ENCODE measurements at places on chromosomes 6 and 20.

DNA sequence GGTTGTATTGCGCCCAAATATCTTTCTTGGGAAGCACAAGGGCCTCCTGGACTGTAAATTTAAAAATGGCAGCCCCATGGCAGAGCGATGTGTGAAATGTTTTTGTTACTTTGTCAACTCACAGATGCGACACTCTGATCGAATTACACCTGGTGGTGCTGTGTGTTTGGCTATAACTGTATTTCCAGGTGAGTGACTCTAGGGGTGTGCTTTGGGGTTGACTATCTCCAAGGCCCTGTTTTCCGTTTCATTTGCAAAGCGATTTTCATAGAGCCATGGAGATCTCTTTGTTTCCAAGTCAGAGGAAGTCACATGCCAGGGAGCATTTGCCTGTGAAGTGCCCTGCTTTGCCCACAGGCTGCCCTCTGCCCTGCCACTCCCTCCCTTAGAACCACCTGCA, 93.5 kb downstream of the CDC5L start:
- DNase-seq = no peak

GRCh38 chr6:115219645-115220044, 841.0 kb downstream of the FRK start:
- no peak for DNase-seq

- no peak for DNase-seq
Observed at GRCh38 chr6:139418481-139419132, 44.2 kb upstream of the CITED2 start.

DNA sequence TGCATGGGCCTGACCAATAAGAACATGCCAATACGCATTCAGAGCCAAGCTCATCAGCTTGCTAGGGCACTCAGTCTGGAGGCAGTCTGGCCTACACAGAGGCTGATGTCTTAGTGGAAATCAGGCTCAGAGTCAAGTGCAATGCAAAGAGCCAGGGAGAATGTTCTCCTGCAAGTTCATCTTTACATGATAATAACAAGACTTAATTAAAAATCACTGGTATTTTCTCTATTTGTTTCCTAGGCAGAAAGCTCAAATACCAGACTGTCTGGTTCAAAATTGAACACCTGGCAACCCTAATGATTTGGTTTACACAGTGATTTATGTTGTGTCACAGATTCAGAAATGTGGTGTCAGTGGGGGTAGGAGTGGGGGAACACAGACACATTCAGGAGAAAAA, 689.3 kb upstream of the FLRT3 start:
- no peak for DNase-seq

GRCh38 chr6:35589201-35589739, 76.6 kb upstream of the TULP1 start:
- DNase-seq = no peak

DNA sequence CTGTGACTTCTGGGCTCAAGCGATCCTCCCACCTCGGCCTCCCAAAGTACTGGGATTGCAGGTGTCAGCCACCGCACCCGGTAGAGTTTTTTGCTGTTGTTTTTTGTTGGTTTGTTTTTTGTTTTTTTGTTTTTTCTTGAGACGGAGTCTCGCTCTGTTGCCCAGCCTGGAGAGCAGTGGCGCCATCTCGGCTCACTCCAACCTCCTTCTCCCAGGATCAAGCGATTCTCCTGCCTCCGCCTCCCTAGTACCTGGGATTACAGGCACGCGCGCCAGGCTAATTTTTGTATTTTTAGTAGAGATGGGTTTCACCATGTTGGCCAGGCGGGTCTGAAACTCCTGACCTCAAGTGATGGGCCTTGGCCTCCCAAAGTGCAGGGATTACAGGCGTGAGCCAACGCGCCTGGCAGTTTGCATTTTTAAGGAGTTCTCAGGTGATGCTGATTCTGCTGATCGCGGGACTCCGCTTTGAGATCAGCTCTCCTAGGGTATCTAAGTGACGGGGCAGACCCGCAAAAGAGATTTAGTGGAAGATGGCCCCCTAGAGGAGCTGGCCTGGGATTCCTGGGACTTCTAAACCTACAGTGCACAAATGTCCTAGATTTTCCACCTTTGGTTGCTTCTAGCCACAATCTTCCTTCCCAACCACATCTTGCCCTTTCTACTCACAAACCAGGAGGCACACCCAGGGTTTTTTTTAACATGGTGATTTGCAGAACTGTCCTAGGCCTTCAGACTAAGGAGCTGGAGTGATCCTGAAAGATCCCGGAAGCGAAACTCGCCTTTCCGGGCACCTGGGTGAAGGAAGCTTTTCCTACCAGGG, 45.2 kb downstream of the DPPA5 start:
- no peak for DNase-seq

GRCh38 chr6:142452993-142453392, 151.2 kb downstream of the ADGRG6 start:
- no peak for DNase-seq

GRCh38 chr20:58471193-58472164, 43.7 kb downstream of the APCDD1L start:
- no peak for DNase-seq

GRCh38 chr20:63337786-63338420, 23.2 kb downstream of the CHRNA4 start:
- no peak for DNase-seq

- DNase-seq = no peak
Observed at GRCh38 chr6:141726248-141726647, 406.5 kb upstream of the GJE1 start.

GRCh38 chr6:162671580-162672165, 55.9 kb downstream of the PRKN start:
- DNase-seq = no peak

- DNase-seq = no peak
Observed at GRCh38 chr6:53038596-53038995, 26.6 kb upstream of the FBXO9 start.

DNA sequence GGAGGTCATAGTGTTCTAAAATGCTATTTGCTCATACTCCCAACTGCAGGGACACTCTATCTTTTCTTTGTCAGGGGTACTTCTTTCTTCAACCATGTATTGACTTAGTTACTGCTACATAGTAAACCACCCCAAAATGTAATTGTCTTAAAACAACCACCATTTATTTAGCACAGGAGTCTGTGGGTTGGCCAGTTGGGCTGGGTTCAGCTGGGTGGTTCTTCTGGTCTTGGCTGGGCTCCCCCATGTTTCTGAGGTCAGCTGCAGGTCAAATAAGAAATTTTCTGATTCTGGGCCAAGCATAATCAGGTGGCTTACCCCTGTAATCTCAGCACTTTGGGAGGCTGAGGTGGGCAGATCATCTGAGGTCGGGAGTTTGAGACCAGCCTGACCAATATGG, 220.0 kb upstream of the BTBD3 start:
- no peak for DNase-seq

DNA sequence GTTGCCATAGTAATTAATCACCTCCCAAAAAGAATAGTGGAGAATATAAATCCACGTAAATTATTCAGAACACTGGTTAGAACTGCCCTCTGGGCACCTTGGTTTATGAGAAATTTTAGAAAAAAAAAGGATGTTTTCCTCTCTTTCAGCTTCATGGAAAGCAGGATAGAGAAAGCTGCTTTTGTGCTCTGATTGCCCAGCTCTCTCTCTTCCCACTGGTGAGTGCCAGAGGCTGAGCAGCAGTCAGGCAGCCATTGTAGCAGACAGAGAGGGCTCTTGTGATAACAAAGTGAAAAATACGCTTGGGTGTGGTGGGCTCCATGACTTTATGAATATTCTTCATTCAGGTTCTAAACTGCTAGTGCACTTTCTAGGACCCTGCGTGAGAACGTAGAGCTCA, 26.4 kb downstream of the SLC35F1 start:
- no peak for DNase-seq

DNA sequence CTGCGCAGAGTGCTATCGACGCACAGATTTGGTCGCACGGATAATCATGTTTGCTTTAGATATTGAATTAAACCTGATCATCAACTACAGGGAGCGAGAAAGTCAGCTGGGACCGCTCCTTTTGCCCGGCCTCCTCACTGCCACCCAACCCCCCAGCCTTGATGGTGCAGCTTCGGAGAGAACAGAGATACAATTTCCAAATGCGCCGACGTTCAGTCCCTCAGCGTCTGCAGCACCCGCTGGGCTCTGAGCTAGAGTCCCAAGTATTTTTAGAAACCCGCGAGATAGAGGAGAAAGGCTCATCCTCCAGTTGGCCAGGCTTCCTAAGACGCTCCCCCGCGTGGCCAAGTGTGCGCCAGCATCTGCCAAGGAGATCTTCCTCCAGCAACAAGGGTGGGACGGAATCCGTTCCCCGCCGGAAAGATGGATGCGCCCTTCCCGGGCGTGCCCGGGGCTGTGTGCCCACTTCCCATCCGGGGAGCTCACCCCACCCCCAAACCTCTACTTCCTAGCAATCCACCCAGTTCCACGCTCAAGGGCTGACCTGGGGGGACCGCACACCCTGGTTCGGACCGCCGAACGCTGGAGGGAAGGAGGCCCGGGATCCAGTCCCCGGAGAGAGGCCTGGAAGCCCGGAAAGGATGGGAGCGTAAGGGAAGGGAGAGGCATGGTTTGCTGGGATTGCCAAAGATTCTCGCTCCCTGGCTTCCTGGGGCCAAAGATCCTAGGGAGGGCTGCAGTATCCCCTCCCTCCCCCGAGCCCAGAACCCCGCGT, 4.1 kb downstream of the NKX2-2 start:
- DNase-seq = no peak

- peak; percentile 59 for DNase-seq
Observed at GRCh38 chr20:41249411-41250281, 67.9 kb downstream of the ZHX3 start.

GRCh38 chr20:22826306-22827230, 208.5 kb upstream of the SSTR4 start:
- no peak for DNase-seq

GRCh38 chr6:5126214-5126613, 41.1 kb downstream of the PPP1R3G start:
- DNase-seq = no peak

DNA sequence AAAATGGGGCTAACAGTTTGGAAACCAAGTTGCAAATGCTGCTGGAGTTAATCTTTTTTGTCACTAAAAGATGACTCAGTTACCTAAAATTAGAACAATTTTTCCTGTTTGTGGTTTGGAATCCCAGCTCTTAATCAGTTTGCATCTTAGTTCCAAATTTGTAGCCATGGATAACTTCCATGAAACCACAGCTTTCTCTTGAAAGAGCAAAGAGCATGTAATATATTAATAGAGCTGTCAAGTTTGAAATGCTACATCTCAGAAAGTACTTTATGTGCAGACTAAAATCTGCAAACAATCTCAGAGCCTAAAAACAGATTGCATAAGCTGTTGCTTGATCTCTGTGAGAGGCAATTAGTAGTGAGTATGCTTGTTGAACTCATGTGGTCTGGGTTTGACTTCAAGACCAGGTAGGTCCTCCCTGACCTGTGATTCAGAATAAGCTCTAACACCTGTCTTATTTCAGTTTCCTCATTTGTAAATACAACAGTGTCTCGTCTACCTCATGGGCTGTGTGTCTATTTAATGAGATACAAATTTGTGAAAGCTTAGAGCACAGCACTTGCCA, 23.5 kb downstream of the DHX35 start:
- DNase-seq = peak; percentile 87

- DNase-seq = peak; percentile 21
Observed at GRCh38 chr6:24831771-24832716, 33.3 kb upstream of the ARMH2 start.

DNA sequence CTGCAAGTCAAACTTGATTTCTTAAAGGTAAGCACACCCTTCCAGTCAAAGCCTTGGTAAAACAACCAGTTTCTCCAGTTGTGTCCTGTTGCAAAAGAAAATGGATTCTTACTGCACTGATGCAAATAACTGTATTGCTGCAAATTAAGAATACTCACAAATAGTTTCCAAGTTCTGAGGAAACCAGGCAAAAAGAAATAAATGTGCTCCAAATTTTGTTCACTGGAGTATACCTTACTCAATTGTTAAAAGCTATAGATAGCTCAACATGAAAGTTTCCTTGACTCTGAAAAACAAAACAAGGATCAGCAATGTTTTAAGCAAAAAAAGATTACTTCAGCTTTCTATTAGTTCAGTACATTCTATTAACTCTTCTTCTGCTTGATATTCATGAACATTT, 75.2 kb downstream of the SLC16A10 start:
- no peak for DNase-seq

DNA sequence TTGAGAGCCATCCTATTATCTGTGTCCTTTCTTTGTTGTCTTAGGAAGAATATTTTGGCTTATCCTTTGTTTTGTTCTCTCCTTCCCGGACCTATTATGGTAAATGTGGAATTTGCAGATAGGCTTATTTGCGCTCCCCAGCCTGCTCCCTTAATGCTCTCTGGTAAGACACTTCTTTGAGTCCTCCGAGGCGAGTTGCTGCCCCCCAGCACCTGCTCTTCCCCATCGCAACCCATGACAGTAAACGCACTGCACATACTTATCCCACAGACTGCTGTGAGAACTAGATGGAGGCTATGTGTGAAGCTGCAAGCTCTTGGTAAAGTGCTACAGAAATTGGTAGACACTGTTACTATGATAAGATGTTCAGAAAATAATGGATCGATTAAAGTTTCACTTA, 47.0 kb upstream of the ESR1 start:
- DNase-seq = no peak

- no peak for DNase-seq
Observed at GRCh38 chr20:22492497-22492896, 91.9 kb downstream of the FOXA2 start.

DNA sequence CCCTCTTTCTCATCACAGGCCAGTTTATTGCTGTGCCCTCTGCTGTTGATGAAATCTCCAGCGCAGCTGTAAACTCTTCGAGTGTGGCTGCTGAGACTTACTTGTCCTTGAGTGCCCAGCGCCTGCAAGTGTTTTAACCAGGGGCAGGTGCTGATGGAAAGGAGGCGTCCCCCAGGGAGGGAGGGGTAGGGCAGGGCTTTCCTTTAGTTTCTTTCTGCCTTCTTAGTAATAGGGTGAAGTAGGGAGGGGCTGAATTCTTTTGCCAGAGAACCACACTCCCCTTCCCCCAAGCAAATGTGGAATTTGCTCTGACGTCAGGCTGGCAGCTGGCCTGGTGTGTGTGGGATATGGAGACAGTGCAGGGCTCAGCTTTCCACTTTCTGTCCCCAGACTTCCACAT, 61.2 kb downstream of the IGF2R start:
- peak; percentile 86 for DNase-seq

DNA sequence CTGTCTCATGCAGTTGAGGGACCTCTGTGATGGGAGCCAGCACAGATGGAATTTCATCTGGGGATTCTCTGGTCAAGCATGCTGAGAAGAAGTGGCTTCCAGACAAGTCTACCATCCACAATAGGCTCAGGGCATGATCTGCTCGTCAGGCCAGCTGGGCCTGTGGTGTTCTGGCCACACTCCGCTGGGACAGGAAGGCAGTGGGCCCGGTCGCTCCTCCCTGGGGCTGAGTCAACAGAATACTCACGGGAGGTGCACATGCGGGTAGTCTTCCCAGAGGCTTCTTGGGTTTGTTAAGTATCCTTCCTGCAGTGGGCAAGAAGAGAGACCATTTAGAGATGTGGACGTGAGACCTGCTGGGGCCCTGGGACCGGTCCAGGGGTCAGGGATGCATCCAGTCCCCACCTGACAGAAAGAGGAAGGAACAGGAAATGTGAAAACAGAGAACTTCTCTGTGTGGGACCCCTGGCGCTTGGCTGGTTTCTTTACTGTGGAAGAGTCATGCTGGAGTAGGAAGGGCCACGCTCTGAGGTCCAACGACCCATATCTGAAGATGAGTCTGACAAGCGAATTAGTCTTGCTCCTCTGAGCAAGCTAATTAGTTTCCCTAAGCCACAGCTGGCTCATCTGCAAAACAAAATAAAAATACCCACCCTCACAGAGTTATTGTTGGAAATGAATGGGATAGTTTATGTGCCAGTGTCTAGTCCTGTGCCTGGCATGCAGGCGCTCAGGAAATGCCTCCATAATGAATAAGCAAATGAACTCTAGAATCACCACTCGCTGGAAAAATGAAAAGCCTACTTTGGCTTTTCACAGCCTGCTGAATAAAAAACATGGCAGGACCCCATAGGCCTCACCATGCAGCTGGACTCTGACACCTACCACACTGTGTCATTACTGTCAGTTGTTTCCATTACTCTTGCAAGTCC, 67.3 kb downstream of the TRAM2 start:
- no peak for DNase-seq

Measured in BJ (cell line).